Activated naive CD4-positive, alpha-beta T cell treated with anti-CD3 and anti-CD28 coated beads for 36 hours (primary cell): ENCODE measurements at places on chromosomes 12 and 14.

DNA sequence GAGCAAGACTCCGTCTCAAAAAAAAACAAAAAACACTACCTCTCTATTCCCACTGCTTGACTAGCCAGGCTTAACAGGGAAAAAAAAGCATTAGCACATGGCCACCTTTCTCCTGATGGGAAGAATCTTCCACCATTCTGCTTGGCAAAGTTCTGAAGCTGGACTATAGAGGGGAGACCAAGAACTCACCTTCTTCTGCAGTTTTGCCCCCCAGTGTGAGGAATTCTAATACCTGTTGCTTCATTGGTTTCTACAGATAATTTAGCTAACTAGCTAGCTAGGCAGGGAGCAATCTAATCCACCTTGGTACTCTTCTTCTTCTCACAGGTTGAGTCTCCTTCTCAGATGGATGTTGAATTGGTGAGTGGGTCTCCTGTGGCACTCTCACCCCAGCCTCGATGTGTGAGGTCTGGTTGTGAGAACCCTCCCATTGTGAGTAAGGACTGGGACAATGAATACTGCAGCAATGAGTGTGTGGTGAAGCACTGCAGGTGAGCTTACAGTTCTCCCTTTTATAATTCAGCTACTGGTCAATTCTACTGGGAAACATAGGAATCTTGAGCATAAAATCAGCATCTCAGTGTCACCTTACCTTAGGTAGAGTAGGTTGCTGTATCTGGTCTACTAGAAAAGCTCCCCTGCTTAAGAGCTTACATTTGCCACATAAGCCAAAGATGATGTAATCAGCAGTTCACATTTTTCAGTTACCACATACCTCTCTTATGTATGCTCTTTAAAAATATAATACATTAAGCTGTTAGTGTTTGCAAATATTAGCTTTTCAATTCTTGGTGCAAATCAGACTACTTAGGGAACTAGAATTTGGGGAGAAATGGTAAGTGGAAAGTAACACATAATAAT lies 16.0 kb downstream of the METTL3 start:
- DNase-seq: no peak

DNA sequence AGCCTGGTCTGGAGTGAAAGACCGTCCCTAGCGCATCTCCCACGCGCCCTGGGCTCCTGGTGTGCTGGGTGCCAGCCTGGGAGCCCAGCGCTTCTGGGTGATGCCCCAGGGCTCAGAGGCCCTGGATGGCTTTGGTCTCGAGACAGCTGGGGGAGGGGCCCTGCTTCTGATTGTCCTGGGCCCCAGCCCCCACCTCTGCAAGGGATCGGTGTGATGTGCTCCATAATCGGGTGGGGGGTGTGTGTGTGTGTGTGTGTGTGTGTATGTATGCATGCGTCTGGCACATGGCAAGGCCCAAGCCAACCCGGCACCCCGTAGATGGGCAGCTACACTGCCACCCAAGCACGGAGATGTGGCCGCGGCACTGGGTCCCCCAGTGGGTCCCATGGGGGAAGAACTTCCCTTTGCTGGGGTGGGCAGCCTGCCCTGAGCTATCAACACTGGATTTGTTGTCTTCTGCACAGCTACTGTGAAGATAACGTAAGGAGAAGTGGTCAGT lies 3.1 kb downstream of the ZBTB42 start:
- no peak for DNase-seq

GRCh38 chr12:112907415-112908157 lies 824 bp downstream of the OAS1 start:
- DNase-seq: no peak

DNA sequence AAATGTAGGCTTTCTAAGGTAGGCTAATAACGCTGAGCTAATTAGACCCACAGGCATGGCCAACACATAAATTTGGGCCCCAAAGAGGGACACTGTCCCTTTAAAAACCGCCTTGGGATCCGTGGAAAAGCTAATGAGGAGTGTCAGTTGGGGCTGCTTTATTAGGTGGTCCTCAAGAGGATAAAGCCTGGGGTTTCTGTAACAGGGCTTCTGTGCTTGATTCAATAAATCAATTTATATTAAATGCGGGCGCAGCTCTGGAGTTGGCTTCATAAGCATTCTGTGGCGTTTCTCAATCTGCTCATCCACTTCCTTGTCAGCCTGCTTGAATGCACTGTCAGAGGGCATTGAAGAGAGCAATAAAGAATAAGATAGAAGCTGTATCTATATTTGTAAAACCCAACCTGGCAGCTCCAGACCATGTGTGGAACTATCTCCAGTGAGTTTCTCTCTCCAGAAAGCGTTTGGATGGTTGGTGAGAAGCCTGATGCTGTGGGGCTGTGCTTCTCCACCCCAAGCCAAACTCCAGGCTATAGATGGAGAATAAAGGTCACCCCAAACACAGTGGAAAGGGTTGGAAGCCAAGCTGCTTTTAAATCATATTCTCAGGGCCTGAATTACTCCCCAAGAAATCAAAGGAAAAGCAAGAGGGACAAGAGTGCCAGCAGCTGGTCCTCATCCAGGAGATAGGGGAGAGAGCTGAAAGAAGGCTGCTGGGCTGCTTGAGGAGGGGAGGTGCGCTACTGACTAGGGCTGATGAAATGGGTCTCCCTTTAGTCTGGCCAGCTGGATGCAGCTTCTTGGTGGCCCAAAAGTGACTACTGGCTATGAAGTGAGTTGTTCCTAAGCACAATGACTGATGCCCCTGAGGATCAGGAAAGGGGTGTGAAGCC lies 222.0 kb downstream of the PPM1H start:
- DNase-seq: no peak

DNA sequence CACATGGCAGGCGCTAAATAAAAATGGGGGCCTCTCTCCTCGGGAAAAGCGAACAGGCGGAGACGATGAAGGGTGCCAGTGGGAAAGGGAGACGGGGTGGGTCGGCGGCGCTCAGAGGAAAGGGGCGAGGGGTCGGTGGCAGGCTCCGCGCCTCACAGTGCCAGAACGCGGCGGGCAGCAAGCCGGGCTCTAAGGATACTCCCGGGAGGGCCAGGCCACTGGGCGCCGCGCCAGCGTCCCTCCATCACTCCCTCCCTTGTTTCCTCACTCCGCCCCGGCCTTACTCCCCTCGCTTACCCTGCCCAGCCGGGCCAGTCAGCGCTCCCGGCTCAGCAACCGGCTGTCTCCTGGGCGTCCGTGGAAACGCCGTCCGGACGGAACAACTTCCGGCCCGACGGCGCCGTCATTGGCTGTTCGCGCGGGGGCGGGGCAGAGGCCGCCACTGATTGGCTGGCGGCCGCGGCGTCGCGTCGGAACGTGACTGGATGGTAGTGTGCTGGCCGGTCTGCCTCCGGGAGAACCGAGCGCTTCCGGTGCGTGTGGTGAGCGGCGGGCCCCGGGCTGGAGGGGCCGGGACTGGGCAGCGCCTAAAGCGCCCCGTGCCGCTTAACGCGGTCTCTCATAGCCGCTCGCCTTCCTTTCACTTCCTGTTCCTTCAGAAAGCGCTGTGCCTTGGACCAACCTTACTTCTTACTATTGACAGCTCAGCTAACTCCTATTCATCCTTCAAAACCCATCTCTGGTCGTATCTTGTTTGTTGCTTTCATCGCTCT lies 53.0 kb downstream of the SLC25A47 start:
- peak; percentile 94 for DNase-seq

GRCh38 chr12:31524791-31525495 lies 66.0 kb downstream of the DENND5B start:
- no peak for DNase-seq

- DNase-seq: no peak
These were observed 88.3 kb downstream of the KIF26A start for GRCh38 chr14:104226421-104227383.

DNA sequence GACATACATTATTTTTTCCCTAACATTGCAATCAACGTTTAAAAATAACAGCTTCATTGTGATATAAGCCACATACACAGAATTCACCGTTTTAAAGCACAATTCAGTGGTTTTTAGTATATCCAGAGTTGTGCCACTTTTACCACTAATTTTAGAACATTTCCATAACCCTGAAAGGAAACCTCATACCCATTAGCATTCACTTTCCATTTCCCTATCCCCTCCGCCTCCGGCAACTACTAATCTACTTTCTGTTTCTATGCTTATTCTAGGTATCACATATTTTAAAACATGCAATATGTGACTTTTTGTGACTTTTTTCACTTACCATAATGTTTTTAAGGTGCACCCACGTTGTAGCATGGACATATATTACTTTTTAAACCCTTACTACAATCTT lies 55.6 kb upstream of the ISM2 start:
- no peak for DNase-seq

DNA sequence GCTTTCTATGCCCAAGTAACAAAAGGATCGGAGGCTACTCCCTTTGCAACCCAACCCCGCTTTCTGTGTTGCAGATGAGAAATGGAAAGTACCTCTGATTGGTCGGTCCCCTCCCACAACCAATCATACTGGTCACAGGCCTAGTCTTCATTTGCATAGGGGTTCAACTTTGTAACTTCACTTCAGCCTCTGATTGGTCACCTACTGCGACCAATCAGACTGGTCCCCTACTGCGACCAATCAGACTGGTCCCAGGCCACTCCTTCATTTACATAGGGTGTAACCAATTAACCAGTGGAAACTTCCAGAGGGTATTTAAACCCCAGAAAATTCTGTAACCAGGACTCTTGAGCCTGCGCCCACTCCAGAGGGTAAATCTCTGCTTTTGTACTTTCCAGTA lies 906.4 kb upstream of the TMEM132C start:
- DNase-seq: no peak

DNA sequence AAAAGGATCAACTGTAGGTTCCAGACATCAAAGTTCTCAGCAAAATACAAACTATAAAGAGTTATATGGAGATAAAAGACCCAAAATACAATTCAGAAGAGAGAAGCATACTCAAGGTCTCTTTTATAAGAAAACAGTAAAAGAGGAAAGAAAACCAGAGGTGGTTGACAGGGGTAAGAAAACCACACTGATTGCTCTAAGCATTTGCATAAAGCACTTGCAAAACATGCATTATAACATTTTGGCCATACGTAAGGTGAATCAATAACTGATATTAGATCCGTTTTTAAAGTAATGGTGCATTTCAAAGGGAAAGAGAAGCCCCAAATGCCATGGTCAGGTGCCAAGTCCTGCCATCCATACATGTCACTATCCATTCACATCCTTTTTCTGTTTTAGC lies 5.9 kb downstream of the DDHD1 start:
- DNase-seq: no peak

GRCh38 chr14:92605274-92605940 lies 91.8 kb downstream of the RIN3 start:
- DNase-seq: no peak

GRCh38 chr14:91674911-91675310 lies 57.0 kb downstream of the CATSPERB start:
- no peak for DNase-seq

DNA sequence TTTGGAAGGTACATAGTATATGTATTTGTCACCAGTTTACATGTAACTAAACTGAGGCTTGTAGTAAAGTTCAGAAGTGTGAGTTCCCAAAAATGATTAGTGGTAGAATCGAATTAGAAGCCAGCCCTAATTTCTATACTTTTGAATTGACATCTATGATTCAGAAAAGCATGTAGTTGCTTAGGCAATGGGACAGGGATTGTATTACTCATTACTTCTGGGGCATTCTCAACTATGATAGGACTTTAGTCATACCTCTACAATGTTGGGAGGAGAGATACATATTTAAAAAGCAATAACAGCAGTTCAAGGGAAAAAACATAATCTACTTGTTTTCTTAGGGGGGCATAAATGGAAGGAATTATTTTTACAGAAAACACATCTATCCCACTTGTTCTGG lies 277.9 kb upstream of the E2F7 start:
- no peak for DNase-seq

GRCh38 chr12:78671295-78671694 lies 193.3 kb upstream of the SYT1 start:
- no peak for DNase-seq

- DNase-seq: no peak
These were observed 12.4 kb downstream of the MLXIP start for GRCh38 chr12:122090759-122091515.

DNA sequence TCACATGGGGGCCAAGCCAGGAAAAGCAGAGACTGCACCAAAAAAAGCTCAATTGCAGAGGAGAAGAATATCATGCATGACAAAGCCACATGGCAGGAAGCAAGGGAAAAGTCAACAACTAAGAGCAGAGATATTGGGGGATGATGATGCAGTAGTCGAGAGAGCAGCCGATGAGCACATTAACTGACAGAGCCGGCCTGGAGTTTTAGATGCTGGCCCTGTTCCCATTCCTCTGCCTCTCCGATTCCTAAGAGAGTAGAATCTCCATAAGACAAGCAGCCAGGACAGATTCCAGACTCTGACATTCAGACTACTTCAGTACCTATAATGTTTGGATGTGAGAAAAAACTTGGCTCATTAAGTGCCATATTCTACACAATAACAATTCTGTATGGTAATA lies 155.9 kb downstream of the KCNH5 start:
- DNase-seq: no peak

- no peak for DNase-seq
These were observed 37.0 kb upstream of the TMX1 start for GRCh38 chr14:51202914-51203665.

GRCh38 chr14:99627510-99628381 lies 17.2 kb upstream of the HHIPL1 start:
- no peak for DNase-seq

DNA sequence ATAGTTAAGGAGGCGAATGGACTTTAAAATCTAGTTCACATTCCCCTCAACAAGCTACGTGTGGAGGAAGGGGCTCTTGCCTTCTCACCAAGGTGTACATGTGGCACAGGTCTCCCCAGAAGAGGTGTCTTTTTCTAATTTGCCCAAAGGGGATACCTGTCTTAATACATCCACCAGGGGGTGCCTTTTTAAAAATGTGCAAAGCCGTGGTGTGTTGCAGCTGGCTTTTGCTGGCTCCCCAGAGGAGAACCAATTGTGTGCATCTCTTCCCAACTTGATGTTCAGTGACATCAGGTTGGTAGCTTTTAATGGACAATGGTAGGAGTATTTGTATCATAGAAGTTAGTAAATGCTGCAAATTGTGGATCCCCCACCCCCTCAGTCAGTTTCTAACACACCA lies 33.8 kb downstream of the CREBL2 start:
- peak; percentile 38 for DNase-seq

GRCh38 chr12:116551952-116552772 lies 7.0 kb upstream of the MAP1LC3B2 start:
- DNase-seq: peak; percentile 17

DNA sequence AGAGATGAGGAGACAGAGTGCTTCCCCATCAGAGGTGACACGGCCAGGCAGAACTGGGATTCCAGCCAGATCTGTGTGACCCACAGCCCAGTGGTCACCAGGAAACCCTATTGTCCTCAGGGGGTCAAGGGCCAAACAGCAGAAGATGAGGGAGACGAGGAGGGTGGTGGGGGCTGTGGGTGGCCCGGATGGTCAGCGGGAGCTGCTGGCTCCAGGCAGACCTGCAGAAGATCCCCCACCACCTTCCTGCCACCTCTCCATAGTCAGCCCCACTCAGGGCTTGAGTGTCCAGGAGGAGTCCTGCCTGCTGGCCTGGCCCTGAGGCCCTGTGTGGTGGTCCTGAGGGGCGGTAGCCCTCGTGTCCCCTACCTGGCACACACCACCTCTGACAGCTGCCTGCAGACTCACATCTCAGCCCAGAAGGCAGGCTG lies 136.8 kb downstream of the CALM1 start:
- no peak for DNase-seq
